ENCODE measurements at places on chromosomes 16 and 17.

GRCh38 chr17:57562184-57562698 lies 182.9 kb downstream of the CCDC182 start:
- no peak for DNase-seq

DNA sequence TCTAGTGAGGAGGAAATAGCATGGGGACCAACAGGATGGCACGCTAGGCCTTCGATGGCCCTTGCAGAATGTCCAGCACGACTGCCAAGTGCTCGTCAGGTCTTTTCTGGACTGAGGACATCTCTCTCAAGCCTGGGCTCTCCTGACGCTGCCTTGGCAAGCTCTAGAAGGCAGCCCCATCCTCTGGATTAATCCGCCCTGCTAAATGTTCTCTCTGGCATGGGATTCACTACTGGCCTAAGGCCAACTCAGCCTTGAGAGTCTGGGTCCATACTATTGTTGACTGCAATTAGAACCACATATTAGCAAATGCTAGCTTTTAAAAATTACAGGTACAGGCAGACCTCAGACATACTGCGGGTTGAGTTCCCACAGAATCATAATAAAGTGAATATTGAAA lies 2.5 kb upstream of the CEP295NL start:
- DNase-seq, result no peak

DNA sequence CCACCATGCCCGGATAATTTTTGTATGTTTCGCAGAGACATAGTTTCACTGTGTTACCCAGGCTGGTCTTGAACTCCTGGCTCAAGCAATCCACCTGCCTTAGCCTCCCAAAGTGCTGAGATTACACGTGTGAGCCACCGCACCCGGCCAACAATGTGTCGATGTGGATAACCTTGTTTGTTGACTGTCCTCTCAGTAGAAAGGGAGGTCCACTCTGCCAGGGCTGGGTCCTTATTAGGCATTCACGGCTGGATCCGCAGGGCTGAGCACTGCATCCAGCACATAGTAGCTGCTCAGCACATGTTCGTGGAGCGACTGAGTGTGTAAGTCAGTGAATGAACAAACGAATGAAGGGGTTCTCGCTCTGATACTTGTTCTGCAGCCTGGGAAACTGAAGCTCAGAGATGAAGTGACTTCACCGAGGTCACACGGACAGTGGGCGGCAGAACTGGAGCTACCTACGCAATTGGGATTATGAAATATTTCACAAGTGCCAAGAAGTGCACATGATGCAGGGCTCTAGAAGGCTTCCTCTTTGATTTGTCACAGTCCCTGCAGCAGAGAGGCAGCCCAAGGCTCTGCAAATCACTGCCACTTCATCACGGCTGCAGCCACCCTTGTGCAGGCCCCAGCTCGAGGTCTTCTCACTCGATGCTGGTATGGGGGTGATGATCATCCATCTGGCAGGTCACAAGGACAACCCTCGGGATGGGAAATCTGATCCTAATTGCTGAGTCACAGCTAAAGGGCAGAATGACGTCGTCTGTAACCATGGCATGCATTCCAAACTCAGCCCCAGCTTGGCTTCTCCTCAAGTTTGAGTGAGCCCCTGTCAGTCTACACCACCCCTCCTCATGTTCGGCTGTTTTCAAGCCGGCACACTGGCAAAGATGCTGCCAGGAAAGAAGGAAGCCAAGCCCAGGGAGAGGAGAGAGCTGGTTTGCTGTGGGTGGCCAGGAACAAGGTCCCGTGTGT lies 28.0 kb upstream of the SNN start:
- DNase-seq, result no peak

DNA sequence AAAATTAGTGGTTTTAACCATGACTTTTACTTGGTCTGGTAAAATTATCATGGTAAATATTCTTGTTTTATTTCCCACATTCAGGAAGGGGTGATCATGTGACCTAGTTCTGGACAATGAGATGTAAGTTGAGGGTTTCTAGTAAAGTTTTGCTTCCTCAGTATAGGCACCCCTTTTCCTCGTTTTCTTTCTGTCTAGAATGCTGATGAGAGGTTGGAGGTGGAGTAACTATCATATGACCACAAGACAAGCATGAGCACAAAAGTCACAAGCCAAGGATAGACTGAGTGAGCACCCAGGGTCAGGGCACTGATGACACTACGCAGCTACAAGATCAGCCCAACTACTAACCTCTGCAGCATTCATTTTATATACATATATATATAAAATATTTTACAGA lies 53.9 kb downstream of the MYO1D start:
- DNase-seq, result no peak

GRCh38 chr17:58308985-58309917 lies 19.3 kb downstream of the TSPOAP1 start:
- DNase-seq, result no peak

GRCh38 chr17:1834380-1835149 lies 4.8 kb downstream of the RPA1 start:
- DNase-seq, result no peak

GRCh38 chr16:67207249-67208091 lies 8.5 kb downstream of the ELMO3 start:
- no peak for DNase-seq

GRCh38 chr17:17958982-17959381 lies 13.2 kb downstream of the TOM1L2 start:
- no peak for DNase-seq

GRCh38 chr17:40038882-40039513 lies 15.2 kb downstream of the MED24 start:
- no peak for DNase-seq

DNA sequence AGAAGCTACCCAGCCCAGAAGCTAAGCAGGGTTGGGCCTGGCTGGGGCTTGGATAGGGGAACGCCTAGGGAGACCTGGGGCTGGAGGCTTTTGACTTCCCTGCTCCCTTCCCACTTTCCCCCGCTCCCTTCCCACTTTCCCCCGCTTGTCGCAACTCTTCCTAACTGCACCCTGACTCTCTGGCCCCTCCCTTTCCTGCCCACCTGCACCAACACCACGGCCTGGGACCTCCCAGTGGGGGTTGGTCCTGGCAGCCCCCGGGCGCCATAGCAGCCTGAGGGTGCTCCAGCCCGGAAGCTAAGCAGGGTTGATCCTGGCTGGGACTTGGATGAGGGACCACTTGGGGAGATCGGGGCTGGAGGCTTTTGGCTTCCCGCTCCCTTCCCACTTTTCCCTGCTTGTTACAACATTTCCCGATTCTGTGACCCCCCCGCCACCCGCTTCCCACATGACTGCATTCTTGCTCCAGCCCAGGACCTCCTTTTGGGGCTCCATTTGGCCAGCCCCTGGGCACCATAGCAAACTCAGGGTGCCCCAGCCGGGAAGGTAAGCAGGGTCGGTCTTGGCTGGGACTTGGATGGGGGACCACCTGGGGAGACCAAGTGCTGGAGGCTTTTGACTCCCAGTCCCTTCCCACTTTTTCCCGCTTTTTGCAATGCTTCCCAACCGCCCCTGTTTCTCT lies 2287.0 kb downstream of the TP53TG3F start:
- DNase-seq, result no peak

- DNase-seq, result no peak
Observed at GRCh38 chr17:78125138-78125913, 3.2 kb downstream of the TMC6 start.

DNA sequence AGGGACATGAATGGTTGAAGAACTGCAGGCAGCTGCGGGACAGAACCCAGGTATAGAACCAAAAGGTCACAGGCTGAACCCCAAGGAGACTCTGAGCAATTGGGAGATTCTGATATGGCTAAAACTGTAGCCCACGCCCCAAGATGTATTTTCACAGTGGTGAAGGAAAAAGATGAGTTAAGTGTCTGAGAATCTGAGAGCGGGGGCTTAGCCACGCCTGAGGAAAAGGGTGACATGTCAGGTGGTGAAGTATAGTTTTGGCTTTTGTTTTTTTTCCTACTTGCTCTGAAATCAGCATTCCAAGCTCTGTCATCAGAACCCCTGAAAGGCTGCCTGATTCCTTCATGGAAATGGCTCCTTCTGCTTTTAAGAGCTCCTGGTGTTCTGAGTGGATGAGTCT lies 73.3 kb downstream of the AKAP1 start:
- no peak for DNase-seq

DNA sequence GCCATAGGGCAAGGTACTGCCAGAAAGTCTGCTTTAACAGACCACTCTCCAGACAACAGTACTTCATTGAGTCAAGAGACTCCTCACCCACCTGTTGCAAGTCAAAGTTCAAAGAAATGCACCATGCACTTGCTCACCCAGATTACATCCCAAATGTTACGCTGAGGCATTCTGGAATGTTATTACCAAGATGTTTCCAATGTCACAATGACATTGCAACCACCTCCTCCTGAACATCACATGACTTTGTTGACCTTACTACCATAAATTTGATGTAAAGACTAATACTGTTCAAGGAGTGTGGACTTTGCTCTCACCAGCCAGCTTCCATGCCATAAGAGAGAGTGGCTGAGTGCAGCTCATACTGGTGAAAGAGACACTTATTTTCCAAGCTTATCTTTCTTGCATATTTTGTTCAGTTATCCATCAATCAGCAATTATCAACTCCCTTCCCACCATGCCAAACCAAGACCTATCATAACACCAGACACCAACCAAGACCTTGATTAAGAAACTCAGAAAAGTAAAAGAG lies 58.5 kb upstream of the BCAR1 start:
- no peak for DNase-seq

- DNase-seq, result no peak
Observed at GRCh38 chr17:8869114-8869815, 1.8 kb upstream of the PIK3R6 start.

GRCh38 chr16:85465328-85466303 lies 147.5 kb upstream of the GSE1 start:
- DNase-seq, result no peak

- no peak for DNase-seq
Observed at GRCh38 chr17:29929006-29929532, 959 bp downstream of the SSH2 start.

- no peak for DNase-seq
Observed at GRCh38 chr16:66490774-66491715, 58.9 kb downstream of the TK2 start.

DNA sequence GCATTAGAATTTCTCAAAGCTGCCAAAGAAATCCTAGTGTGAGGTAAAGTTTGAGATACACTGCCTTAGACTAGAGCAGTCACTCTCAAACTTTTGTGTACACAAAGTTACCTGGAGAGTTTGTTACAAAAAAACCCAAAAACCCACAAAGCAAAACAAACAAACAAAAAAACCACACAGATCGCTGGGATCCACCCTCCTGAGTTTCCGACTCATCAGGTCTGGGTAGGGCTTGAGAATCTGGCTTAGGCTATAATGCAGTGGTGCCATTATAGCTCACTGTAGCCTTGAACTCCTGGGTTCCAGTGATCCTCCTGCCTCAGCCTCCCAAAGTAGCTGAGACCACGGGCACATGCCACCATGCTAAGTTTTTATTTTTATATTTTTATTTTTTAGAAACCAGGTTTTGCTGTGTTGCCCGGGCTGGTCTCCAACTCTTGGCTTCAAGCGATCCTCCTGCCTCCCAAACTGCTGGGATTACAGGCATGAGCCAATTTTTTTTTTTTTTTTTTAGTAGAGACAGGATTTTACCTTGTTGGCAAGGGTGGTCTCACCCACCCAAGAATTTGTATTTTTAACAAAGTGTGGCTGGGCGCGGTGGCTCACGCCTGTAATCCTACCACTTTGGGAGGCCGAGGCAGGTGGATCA lies 22.3 kb upstream of the SMG1 start:
- no peak for DNase-seq

GRCh38 chr17:10147040-10147439 lies 51.4 kb downstream of the GAS7 start:
- no peak for DNase-seq

- no peak for DNase-seq
Observed at GRCh38 chr17:8382052-8382879, 727 bp downstream of the RPL26 start.

- DNase-seq, result no peak
Observed at GRCh38 chr17:72104164-72104862, 16.5 kb upstream of the SOX9 start.

- DNase-seq, result no peak
Observed at GRCh38 chr16:73614131-73614530, 566.2 kb upstream of the ZFHX3 start.

DNA sequence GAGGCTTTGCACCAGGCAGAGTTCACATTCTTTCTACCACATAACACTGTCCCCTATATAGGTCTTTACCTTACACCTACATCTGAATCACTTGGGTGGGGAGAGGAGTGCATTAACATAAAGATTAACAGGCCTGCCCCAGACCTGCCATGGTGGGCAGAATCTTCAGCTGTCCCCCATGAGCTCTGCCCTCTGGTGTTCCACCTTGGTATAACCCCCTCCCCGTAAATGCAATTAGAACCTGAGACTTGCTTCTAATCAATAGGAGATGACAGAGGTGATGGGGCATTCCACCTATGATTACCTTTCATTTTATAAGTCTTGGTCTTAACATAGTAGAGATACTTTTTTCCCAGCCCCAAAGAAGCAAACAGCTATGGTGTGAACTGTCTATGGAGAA lies 20.4 kb upstream of the GRIN2A start:
- no peak for DNase-seq

DNA sequence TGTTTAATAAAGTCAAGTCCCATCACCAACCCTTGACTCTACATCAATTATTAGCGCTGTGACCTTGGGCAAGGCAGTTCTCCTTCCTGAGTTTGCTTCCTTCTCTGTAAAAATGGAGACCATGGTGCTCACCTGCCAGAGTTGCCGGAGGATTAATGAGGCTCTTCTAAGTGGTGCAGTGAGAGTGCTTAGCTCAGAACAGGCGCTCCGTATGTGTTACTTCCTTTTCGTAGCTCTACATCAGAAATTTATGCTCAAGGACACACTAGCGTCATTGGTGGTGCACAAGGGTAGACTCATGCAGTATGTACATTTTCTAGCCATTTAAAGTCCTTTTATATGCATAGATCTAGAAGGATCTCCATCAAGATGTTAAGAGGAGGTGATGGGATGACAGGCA lies 17.4 kb upstream of the CMIP start:
- no peak for DNase-seq

GRCh38 chr17:40462343-40463121 lies 19.3 kb downstream of the IGFBP4 start:
- no peak for DNase-seq

DNA sequence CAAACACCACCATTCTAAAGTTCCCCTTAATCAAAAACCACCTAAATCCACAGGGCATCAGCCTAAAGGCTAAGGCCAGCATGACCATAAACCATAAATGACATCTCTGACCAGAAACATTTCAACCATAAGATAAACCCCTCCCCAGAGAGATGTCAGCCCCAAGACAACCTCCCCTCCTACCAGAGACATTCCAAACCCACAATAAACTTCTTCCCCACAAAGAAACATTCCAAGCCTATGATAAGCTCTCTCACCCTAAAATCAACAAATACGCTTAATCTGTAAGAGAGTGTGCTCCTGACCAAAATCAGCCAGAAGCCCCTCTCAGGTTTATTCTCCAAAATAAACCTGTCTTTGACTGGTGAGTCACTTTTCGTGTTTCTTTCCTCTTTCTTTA lies 54.8 kb downstream of the SLFN5 start:
- DNase-seq, result no peak

GRCh38 chr17:61571624-61572023 lies 19.4 kb downstream of the NACA2 start:
- DNase-seq, result no peak
